ENCODE measurements at places on chromosomes 13 and 19.

DNA sequence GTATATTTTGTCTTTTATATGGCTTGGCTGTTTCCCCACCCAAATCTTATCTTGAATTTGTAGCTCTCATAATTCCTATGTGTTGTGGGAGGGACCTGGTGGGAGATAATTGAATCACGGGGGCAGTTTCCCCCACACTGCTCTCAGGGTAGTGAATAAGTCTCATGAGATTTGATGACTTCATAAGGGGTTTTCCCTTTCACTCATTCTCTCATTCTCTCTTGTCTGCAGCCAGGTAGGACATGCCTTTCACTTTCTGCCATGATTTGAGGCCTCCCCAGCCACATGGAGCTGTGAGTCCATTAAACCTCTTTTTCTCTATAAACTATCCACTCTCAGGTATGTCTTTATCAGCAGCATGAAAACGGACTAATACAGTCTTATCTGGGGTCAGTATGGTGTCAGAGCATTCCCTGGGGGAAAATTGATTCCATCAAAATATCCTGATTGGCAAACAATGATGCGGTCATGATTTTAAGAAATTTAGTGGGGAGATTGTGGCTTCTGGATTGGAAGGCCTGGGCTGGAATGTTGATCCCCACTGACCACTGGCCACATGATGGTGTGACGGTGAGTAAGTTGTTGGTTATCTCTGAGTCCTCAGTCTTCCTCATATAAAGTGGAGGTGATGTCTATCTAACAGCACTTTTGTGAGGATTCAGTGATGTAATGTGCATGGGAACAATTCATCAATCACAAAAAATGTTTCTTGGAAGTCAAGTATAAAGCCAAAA, 27.5 kb upstream of the ANKRD10 start:
- no peak for DNase-seq

DNA sequence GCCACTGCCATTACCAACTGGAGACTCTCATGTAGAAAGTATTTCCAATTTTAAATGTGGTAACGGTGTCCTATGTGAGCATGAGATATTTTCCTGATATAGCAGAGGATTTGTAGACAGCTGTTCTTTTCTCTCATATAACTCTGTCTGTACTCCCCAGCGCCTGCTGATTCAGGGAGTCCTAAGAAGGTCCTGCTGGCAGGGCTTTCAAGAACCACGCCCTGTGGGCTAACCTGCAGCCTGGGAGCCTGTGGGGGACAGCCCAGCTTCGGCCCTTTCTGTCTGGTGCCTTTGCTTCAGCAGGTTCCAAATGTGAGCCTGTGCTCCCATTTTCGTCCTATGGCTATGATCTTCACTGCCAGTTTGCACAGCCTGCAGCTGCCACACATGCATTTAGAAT, 316.8 kb downstream of the ATP8A2 start:
- no peak for DNase-seq

DNA sequence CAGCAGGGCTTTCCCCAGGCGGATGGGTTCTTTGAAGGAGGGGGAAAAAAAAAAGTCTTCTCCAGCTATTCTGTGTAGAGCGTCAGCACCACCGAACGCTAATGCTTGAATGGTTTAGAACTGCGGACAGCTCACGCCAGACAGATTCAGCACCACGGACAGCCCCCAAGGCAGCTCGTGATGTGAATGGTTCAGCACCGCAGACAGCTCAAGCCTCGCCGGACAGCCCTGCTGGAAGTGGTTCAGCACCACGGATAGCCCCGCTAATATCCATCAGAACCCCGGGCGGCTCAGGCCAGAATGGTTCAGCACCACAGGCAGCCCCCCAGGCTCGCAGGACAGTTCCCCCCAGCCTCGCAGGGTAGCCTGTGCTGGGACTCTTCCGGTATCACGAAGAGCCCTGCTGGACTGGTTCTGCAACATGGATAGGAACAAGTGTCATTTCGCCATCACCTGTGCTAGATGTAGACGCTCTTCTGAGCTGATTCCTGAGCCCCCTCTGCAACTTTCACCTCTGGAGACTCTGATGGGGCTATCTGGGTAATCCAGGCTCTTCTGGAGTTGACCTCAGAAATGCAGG, 4.9 kb upstream of the SMIM17 start:
- DNase-seq, result peak; percentile 89

DNA sequence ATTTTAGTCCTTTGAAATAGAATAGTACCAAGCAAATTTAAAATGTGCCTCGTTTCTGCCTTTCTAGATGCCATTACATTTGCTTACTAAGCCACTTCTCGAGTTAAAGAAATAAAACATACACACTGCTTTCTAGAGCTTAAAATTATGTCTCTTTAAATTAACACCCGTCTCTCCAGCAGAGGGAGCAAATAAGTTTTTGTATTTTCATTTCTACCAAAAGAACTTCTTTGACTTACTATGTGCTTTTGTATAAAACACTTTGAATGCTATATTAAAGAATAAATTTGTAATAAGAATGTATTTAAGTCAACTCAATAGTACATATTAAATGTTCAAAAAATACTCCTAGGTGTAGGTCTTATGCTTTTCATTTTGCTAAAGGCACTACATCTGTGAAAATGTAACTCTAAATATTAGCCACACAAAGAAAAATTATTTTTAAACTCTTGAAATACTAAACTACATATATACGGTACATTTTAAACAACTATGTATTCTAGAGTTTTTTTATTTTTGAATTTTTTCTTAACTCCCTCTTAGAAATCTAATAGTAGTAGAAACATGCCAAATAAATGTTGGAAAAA, 269.3 kb upstream of the MIR17HG start:
- peak; percentile 29 for DNase-seq

All from A673 (cell line).